ENCODE measurements at places on chromosomes 16 and 17.

- no peak for DNase-seq
These were observed 5.7 kb upstream of the SNN start for GRCh38 chr16:11662582-11662981.

DNA sequence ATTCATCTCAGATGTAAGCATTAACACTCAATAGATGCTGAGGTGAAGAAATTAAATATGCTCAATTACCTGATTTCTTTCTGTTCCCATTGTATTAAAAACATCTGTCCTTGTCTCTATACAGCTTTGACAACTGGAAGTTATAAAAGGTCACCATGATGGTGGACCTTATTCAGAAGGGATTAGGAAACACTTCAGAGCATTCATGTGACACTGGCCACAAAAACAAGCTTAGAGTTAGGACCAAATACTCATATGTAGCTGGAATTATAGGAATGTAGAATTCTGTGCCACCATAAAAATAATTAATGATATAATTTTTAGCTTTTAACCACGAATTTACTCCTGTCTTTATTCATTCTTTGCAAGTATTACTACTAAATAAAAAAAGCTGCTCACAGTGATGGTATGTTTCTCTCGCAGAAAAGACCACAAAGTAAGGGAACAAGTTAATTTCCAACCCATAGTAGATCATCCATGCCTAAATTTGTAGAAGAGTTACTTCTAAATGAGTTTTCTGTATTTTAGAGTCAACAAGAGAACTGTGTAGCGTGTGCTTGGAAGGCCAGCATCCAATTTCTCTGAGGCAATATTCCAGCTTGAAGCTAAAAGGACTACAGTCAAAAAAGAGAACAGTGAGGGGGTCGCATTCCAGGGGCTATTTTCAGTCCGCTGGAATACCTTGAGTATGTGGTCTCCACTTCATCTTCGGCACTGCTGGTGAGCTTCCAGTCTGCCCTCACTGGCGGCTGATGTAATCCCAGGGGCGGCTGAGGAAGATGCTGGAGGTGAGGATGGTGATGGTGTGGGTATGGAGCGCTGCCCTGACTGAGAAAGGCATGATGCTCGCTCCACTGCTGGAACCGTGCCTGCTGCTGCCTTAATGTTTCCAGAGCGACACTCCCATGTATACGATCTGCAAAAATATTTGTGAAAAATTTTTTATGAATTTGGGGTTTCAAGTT is 63.7 kb downstream of the CACNG1 start:
- no peak for DNase-seq

DNA sequence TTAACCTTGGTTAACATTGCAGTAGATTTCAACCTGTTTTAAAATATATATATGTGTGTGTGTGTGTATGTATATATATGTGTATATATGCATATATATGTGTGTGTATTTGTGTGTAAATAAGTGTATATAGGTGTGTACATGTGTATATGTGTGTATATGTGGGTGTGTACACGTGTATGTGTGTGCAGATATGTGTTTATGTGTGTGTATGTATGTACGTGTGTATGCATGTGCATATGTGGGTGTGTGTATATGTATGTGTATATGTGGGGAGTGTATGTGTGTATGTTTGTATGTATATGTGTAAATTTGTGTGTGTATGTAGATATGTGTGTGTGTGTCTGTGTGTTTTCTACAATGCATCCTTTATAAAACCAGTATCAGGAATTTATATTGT is 205.5 kb upstream of the FOXF1 start:
- DNase-seq: no peak

- no peak for DNase-seq
These were observed 70.7 kb downstream of the RPTOR start for GRCh38 chr17:80615376-80615775.

DNA sequence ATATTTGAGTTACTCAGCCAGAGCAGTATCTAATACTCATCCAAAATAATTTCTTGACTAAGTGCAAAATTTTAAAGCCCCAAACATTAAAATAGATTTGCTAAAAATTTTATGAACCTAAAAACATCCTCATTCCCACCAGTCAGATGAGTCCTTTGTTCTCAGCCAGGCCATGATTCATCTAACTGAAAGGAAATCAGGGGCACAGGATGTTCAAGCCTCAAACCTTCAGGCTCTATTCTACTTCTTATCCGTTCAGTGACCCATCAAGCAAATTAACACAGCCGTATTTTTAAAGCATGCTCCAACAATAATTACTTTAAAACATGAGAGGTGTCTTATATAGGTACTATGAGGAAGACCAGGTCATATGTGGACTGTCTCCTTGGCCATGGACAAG is 176.5 kb upstream of the MON1B start:
- DNase-seq: no peak

- DNase-seq: no peak
These were observed 12.1 kb downstream of the RIPOR1 start for GRCh38 chr16:67540756-67541155.

DNA sequence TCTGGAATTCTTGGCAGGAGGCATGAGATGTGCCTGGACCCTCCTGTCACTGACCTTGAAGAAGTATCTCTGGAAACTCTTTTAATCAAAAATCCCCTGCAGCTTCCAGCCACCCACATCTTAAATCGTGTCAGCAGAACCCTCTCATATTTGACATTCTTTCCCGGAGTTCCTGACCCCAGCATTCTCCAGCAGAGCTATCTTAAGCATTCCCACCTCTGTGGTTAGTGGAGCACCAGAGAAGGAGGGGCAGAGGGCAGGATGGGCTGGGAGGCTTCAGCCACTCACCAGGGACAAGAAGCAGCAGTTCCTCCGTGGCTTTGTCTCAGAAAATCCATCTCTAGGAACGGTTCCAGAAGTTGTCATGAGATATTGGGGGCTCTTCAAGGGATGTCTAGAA is 149.9 kb downstream of the RGS9 start:
- DNase-seq: peak; percentile 15

DNA sequence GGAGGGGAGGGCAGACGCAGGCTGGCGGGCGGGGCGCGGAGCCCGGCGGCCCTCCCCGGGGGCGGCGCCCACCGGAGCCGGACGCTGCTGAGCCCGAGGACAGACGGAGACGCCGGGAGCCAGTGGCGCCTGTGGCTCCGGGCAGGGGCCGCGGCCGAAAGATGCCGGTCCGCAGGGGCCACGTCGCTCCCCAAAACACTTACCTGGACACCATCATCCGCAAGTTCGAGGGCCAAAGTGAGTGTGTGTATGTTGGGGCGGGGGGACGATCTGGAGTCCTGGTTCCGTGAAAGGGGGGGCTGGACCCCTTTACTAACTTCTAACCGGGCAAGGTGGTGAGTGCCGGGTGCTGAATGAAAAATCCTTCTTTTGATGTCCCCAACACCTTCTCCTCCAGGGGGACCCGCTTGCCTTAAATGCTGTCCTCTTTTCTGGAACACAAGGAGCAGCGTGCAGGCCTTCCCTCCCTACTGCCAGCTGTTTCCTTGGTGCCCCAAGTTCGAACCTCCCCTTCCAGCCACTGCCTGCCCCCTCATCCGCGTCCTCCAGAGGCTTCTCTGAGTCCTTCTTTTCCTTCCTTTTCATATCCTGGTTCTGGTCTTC is at the start of gene KCNH6:
KCNH6 (plus strand) TSS at position 106 of the 603 bp plus-strand sequence; CDS start at position 162, 56 bp downstream.
- DNase-seq: no peak

- DNase-seq: peak; percentile 20
These were observed 423.3 kb upstream of the MAF start for GRCh38 chr16:80023865-80024264.

GRCh38 chr16:53872248-53873221 is 168.6 kb downstream of the FTO start:
- peak; percentile 69 for DNase-seq

DNA sequence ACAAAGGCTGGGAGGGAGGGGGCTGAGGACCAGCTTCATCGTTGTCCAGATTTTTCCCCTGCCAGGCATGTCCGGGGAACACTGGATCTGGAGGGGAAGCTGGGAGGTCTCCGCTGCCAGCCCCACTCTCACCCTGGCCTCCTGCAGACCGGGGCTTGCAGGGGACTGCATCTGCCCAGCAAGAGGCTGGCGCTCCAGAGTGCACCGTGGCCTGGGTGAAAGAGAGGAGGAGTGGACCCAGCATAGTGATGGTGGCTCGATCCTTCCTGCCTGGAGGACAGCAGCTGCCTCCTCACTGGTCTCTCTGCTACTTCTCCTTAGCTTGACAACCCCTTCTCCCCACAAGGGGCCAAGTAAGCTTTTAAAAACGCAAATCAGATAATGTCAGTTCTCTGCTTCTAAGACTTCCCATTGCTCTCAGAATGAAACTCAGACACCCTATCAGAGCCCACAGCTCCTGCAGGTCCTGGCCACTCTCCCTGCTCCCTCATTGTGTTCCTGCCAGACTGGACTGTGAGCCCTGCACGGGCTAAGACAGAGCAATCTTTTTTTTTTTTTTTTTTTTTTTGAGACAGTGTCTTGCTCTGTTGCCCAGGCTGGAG is 15.0 kb downstream of the CPNE2 start:
- DNase-seq: no peak

DNA sequence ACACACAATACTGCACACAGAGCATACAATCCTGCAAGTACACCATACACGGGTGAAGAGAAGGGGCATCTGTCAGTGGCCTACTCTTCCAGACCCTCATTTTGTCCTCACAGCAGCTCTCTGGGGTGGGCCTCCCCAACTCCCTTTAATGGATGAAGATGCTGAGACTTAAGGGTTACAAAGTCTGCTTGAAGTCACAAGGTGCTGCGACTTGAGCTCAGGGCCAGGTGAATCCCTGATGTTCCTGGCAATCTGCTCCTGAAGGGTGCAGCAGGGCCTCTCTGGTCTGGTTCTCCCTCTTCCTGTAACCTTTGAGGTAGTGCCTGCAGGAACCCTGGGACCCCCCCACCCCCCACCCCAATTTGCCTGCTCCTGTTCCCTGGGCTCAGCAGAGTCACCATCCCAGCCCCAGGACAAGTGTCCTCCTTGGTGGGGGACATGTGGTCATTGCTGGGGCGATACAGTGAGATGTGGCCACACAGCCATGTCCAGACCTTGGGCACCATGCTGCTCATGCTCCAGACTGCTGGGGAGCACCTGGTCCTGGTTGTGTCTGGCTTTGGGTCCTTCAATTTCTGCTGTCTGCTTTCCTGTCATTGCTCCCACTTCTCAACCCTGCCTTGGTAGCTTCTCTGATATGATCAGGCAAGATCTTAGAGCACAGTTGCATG is 107.5 kb downstream of the METRNL start:
- DNase-seq: no peak

GRCh38 chr17:66025551-66025950 is 166.4 kb downstream of the CEP112 start:
- peak; percentile 2 for DNase-seq

DNA sequence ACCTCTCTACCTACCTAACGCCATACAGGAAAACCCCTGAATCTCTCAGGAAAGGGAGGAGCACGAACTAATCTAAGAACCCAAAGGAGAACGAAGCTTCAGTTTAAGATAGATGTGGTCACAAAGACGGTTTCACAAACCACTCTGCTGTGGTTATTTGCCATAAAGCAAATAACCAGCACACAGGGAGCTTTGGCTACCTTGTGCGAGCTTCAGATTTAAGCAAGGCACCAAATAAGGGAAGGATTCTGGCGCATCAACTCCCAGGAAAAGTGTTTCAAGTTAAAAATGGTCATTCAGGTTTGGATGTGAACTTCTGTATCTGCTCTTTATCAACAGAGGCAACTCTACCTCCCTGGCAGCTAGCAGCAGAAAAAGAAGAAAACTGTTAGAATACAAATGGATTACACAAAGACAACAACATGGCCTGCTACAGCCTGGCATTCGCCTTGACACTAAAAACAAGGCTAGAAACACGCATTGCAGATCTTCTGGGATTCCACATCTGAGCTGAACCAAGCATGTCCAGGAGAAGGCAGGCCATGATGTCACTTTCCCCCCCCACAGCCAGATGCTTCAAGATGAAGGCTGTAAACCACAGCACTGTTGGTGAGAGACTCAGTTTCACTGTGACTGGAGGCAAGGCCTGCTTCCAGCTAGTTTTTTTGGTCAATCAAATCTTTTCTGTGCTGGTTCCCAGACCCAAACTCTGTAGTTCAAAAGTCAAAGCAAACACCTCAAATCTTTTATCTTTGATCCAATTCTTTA is 43.6 kb downstream of the SMG6 start:
- no peak for DNase-seq

GRCh38 chr17:16439303-16439791 is 24.0 kb downstream of the TRPV2 start:
- no peak for DNase-seq

GRCh38 chr16:72664056-72664508 is 383.8 kb downstream of the ZFHX3 start:
- no peak for DNase-seq

DNA sequence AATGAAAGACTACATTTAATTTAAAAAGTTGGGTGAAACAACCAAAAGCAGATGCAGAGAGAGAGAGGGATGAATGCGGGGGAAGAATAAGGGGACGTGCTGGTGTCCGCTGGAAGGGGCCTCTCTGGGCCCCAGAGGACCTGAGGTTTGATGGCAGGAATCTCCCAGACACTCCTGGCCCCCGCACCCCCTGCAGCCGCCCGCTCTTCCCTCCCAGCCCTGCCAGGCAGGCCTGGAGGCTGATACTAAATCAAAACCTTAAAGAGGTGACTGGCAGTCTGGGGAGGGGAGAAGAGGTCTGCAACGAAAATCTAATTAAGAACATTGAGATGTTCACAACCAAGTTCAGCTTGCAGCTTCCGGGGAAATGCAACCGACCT is 2.4 kb downstream of the FOXL1 start:
- no peak for DNase-seq

DNA sequence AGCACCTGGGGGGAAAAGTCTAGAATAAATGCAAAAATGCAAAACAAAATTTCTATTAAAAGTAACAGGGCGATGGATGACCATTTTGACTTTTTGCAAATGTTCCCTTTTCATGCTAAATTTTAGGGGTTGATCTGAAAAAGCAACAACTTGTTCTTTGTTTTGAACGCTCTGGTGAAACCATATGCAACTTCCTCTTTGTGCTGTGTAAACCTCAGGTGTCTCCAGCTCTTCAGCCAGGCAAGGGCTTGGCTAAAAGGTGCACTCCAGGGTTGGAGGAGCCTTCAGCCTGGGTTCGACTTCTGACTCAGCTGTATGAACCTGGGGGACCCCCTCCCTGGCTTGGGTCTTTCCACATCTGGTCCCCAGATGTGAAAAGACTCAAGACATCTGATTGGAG is 9.5 kb downstream of the IRF8 start:
- DNase-seq: no peak

DNA sequence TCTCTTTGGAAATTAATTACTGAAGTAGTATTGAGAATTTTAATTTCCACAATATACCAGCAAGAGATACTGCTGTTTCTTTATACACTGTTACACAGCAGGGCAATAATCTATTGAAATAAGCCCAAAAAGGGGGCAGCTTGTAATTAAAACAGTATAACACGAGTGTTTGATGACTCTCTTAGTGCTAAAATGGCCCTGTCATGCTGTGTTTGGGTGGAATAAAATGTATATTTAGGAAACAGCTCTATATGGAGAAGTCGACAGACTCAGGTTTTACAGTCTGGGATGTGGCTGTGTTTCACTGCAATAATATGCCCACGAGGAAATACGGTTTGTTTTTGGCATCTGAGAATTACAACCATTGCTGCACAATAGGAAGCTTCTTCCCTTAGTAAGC is 537.7 kb upstream of the HSBP1 start:
- no peak for DNase-seq

- peak; percentile 83 for DNase-seq
These were observed 266.1 kb upstream of the DYNLRB2 start for GRCh38 chr16:80274576-80275191.
